NCI-H146 (cell line): ENCODE measurements at places on chromosomes 11 and 22.

- DNase-seq: no peak
Observed at GRCh38 chr11:7874056-7874455, 57.0 kb downstream of the OR10A6 start.

- DNase-seq: no peak
Observed at GRCh38 chr11:110261195-110262071, 35.0 kb downstream of the RDX start.

DNA sequence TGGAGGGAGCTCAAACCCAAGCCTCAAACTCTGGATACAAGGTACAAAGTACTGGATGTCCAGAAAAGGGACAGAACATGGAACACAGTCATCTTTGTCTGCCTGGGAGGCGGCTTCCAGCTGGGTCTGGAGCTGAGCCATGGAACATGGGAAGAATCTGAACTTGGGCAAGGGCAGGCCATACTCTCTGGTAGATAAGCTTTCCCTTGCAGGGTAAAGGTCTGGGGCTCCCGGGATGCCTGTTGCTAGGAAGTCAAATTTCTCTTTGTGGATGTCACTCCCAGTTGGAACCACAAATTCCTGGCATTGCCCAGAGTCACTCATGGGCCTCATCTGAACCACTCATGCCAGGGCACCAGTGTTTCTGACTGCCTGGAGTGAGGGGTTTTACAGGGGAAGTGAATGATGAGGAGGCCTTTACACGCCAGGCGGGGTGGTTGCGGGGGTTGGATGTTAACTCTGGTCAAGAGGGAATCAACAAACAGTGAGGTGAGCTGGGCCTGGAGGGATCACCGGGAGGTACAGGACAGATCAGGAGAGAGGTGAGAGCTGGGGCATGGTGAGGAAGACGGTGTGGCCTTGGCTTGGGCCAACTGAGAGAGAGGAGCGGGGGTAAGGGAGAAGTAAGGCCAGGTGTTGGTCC is 5.7 kb downstream of the FTH1 start:
- no peak for DNase-seq

GRCh38 chr11:98107736-98108135 is 913.0 kb upstream of the CNTN5 start:
- peak; percentile 39 for DNase-seq

- no peak for DNase-seq
Observed at GRCh38 chr11:119109843-119110242, 2.7 kb downstream of the C2CD2L start.

GRCh38 chr22:39721206-39722031 is 150.9 kb downstream of the CACNA1I start:
- DNase-seq: no peak

DNA sequence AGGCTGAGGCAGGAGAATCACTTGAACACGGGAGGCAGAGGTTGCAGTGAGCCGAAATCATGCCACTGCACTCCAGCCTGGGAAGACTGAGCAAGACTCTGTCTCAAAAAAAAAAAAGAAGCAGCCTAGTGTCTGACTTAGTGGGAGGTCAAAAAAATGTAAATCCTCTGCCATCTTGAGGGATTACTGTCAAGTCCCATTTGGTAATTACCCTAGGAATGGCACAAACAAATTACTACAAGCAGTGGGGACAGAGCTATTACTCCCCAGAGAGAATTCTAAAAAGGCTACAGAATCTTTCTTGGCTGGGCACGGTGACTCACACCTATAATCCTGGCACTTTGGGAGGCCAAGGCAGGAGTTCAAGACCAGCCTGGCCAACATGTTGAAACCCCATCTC is 3.8 kb downstream of the SERPING1 start:
- no peak for DNase-seq

GRCh38 chr11:123736769-123737168 is 4.7 kb downstream of the ZNF202 start:
- DNase-seq: no peak
